ENCODE measurements at places on chromosomes 16 and 17. TPM values are rescaled to one million over a fixed set of nuclear protein-coding genes. Genes with fewer than 3 reads are reported as not detected.

CLEC18C gene
- total RNA-seq: not detected

GRCh38 chr16:28162326-28162877 is 49.4 kb downstream of the XPO6 start:
- H3K27me3 ChIP-seq: no peaks in the 10 kb centered on the region
- no peaks in the 10 kb centered on the region for H3K36me3 ChIP-seq
- DNase-seq: no peak
- H3K4me3 ChIP-seq: no peak overlapping the region
- H3K4me1 ChIP-seq: peaks cover 14% of the 10 kb centered on the region

RAB26 gene
- 0.30 TPM for total RNA-seq

- no peak for DNase-seq
- H3K27ac ChIP-seq: no peak overlapping the region
- no peaks in the 10 kb centered on the region for H3K36me3 ChIP-seq
- H3K27me3 ChIP-seq: no peaks in the 10 kb centered on the region
- no peaks in the 10 kb centered on the region for H3K4me1 ChIP-seq
- no peak overlapping the region for H3K4me3 ChIP-seq
Measured at GRCh38 chr17:32852811-32853210, 24.1 kb downstream of the MYO1D start.

GRCh38 chr16:46918905-46919792 is 35.0 kb downstream of the GPT2 start:
- no peak for DNase-seq
- H3K27ac ChIP-seq: no peak overlapping the region
- peaks cover 5% of the 10 kb centered on the region for H3K36me3 ChIP-seq
- H3K4me3 ChIP-seq: no peak overlapping the region
- H3K27me3 ChIP-seq: no peaks in the 10 kb centered on the region

GRCh38 chr16:11392041-11392581 is 46.9 kb downstream of the RMI2 start:
- no peak overlapping the region for H3K27ac ChIP-seq
- H3K27me3 ChIP-seq: no peaks in the 10 kb centered on the region
- H3K36me3 ChIP-seq: no peaks in the 10 kb centered on the region
- H3K4me3 ChIP-seq: no peak overlapping the region

GRCh38 chr17:80183581-80184422 is 14.0 kb downstream of the CARD14 start:
- no peaks in the 10 kb centered on the region for H3K36me3 ChIP-seq
- no peak overlapping the region for H3K27ac ChIP-seq
- DNase-seq: peak; percentile 65
- peaks cover 14% of the 10 kb centered on the region for H3K4me1 ChIP-seq
- no peak overlapping the region for H3K4me3 ChIP-seq
- no peaks in the 10 kb centered on the region for H3K27me3 ChIP-seq
